Stimulated activated CD4-positive, alpha-beta T cell treated with anti-CD3 and anti-CD28 coated beads, Interleukin-1b, Interleukin-23, amount 100 ng/mL, for 1 hour (primary cell): ENCODE measurements at places on chromosomes 7 and 10.

DNA sequence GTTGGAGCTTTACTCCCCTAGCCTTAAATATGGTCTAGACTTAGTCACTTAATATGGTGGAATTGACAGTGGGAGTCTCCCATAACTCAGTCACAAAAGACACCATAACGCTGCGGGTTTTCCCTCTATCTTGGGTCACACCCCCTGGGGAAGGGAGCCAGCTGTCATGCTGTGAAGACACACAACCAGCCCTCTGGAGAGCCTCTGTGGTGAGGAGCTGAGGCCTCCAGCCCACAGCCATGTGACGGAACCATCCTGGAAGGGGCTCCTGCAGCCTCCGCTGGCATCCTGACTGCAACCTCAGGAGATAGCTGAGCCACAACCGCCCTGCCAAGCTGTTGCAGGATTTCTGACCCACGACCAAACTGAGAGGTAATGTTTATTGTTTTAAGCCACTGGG, 37.9 kb downstream of the PAXIP1 start:
- no peak for DNase-seq

- no peak for DNase-seq
Measured at GRCh38 chr7:137975221-137975620, 26.7 kb downstream of the CREB3L2 start.

DNA sequence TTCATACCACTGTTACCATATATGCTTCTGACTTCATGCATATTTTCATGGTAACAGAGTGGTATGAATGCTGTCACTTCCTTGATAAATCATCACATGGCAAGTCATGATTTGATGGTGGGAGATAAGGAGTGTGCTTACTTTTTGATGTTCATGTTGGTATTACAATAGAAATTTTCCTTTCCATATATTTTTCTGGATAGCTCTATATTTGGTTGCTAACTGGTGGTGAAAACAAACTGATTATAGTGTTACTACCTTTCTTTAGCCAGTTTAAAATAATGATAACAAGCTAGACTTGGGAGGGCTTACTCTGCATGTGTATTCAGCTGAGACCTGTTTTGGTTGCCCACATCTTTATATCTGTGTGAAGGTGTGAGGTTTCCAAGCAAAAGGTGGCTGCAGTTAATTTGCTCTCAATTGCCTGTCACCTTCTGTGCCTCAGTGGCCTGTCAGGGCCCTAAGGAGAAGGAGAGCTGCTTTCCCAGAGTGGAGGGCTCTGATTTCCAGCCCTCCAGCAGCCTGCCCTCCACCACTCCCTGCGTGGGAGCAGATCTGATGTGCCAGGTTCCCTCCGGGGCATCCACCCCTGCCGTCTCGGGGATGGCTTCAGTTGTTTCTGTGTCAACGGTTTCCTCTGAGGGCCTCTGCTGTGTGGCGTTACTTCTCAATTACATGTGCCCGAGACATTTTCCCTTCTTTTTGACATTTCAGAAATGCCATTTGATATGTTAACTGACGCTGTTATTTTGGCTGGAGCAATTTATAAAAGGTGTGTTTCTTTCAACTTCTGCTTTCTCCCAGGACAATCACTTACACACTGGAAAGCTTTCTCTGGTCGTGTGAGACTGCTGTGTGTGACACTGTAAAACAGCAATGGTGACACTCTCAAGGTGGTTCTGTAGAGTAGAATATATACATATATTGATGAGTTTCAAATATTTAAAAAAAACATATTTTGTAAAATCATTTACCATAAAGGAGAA, 107.7 kb upstream of the KLF6 start:
- DNase-seq: no peak

DNA sequence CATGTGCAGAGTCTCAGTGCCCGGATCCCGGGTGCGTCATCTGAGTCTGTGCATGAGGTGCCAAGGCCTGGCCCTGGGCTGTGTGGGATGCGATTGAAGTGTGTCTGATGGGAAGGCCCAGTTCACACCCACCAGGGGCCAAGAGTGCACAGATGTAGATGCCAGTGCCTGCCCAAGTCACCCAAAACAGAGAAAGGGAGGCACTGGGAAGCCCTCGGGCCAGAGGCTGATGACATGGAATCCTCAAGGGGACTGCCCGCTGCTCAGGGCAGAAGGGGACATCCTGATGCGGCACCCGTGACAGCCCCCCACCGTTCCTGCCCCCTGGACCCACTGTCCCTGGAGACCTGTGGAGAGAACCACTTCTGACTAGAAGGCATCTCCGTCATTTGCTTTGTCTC, 72.2 kb upstream of the ZNF479 start:
- DNase-seq: no peak

GRCh38 chr10:123150271-123150985, 2.5 kb downstream of the HMX2 start:
- no peak for DNase-seq

DNA sequence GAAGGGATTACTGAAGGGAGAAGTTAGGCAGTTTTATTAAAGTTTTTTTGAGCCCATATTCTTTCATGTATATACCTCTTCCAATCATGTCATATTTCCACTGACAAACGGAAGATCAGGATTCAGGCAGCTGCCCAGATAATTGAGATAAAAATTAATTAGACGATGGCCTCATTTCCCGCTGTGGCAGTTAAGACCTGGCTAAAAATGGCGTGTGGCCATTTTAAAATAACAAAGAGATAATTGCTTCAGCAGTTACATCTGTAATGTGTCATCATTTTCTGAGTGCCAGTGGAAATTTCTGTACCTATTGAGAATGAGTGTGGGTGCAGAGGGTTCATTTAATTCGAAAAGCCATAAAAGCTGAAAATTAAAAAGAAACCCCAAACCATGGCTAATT, 215.1 kb downstream of the STK31 start:
- DNase-seq: no peak

GRCh38 chr10:102645388-102645740, 1.1 kb downstream of the TRIM8 start:
- DNase-seq: no peak
